ENCODE measurements at places on chromosomes 3 and 15.

DNA sequence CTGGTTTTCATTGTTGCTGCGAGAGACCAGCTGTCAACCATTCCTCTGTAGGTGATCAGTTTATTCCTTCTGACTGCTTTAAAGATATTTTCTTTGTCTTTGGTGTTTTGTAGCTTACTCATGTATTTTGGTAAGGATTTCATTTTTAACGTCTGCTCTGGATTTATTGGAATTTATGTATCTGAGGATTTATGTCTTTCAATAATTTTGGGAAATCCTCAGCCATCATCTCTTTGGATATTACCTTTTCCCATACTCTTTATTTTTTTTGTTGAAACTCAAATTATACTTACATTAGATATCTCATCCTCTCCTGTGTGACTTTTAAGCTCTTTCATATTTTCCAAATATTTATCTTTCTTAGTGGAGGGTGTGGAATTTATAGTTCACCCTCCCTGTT is 62.7 kb upstream of the COL8A1 start:
- no peak for DNase-seq

DNA sequence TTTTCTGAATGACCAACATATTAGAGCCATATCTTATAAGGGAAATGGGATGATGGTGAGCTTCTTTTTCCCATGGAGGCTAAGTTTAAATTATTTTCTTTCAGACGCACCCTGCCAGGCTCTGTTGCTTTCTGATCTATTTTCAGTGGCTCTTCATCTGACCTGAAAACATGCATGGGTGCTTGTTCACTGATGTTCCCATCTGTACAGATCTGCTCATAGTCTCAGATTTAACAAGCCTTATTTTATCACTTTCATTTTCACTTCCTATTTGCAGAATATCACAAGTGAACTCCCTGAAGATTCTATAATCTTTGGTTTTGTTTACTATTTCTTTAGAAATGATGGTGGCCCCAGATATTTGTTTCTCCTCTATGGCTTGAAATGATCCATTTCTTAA is 31.1 kb upstream of the SUCLG2 start:
- no peak for DNase-seq

DNA sequence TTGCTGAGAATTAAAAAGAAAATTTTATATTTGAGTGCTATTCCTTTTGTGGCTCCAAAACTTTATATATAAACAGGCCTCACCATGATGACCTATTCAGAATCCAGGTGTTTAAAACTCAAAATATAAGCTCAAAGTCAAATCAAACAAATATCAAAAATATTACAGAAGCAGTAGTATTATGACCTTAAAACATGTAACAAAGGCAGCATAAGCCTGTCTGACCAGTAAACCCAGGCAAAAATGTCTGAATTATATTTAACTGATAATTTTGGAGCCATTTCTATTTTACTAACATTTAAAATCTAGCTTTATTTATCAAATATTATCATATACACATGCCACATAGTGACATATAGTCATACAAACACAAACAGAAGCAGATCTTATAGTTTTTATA is 6.4 kb upstream of the NOX5 start:
- DNase-seq, result no peak

- no peak for DNase-seq
These were observed 197.1 kb upstream of the RASGRP1 start for GRCh38 chr15:38761681-38762080.

- no peak for DNase-seq
These were observed 110.1 kb upstream of the SKOR1 start for GRCh38 chr15:67715170-67715569.

All from activated T-helper 1 cell treated with anti-CD3 and anti-CD28 coated beads, Interleukin-2, amount 50 U/mL, for 16 hours (primary cell).